Activated naive CD4-positive, alpha-beta T cell treated with anti-CD3 and anti-CD28 coated beads, Interleukin-2, amount 50 U/mL, for 72 hours (primary cell): ENCODE measurements at places on chromosomes 3 and 15.

GRCh38 chr3:13888576-13888975, 8.7 kb upstream of the WNT7A start:
- no peak for DNase-seq

DNA sequence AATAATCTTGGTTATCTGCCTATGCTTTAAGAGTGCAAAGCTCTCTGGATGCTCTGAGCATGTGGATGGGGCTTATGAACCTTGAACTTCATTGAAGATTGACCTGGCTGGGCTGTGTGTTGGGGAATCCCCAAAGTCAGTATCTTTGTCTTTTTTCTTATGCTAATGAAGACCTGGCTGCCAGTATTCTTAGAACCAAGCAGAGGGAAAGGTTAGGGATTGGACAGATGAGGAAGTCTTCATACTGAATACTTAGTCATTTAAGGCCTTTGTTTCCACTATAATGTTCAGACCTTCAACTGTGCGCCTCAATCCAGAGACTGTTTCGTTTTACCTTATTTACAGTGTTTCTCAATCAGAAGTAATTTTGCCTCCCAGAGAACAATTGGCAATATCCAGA, 42.5 kb upstream of the CMTM7 start:
- DNase-seq = no peak

DNA sequence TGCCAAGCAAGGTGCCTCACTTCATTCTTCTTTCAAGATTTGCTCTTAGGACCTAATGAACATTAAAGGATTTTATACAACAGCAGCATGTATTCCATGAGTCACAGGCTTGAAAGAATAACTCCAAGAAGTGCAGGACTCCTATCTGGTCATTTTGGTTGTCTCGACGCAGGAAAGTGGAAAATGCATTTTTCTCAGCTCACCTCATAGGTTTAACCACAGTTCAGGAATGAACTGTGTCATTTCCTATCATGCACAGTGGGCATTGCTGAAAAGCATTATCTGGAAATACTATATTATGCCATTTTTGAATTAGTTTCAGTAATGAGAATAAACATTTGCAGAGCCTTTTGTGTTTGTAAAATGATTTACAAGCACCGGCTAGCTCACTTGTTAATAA, 98.7 kb upstream of the BFSP2 start:
- no peak for DNase-seq

DNA sequence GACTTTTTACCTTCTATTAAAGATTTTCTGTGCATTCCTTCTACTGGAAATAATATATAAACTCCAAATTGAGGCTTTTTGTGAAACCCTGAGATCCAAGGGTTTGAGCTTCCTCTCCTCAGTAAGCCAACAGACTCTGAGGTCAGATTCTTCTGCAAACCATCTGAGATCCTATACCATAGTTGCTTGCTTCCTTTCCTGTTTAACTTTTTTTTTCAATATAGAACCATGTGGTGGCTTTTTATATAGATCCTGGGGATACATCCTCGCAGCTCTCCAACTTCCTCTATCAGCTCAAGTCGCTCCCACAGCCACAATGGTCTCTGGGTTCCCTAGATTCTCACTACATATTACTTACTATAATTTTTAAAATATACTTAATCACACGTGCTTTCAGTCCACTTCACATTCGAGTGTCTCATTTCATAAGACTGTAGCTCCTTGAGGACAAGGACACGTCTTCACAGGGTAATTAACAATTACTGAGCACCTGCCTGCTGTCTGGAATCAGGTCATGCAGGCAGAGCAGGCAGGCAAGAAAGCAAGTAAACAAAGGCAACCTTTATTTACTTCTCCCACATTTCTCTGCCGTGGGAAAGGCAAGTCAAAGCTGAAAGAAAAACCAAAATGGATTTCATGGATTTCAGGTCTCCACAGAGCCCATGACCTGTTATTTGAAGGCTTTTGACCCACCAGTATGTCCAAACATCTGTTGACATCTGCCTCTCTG, 941.5 kb downstream of the FHIT start:
- no peak for DNase-seq

- no peak for DNase-seq
Measured at GRCh38 chr15:51203797-51204196, 109.1 kb upstream of the TNFAIP8L3 start.

- DNase-seq = no peak
Measured at GRCh38 chr3:124540550-124541211, 189.6 kb upstream of the UMPS start.

DNA sequence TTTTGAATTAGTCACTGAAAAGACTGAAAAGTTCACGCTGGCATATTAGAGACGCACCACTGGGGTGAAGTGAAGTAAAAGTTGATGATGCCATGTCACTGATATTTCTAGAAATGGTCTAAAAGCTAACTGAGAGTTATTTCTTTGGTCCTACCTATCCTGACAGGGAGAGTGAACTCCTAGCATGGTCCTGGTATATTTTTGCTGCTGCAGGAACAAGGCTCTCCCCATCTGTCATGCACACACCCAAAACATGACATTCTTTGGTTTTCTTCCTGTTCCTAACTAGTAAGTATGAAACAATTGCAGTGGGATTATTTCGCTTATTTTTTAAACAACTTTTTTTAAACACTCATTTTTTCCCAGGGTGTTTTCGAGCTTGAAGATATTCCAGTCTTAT, 466.7 kb downstream of the ERC2 start:
- no peak for DNase-seq

DNA sequence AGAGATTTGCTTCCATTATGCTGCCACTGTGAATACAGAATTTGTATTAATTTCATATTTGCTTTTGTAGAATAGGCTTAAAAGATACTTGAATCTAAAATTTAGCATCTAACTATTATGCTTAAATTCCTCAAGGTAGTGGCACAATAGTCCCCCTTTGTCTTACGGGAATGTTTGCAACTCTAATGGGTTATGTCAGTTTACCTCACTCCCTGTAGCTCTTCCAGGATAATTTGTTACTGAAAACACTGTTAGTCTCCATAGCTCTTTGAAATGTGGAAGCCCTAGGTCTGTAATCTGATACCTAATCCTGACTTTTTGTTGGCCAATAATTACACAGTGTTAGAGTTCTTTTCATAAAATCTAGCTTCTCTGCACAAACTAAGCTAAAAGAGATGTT, 433.4 kb downstream of the PYDC2 start:
- no peak for DNase-seq

DNA sequence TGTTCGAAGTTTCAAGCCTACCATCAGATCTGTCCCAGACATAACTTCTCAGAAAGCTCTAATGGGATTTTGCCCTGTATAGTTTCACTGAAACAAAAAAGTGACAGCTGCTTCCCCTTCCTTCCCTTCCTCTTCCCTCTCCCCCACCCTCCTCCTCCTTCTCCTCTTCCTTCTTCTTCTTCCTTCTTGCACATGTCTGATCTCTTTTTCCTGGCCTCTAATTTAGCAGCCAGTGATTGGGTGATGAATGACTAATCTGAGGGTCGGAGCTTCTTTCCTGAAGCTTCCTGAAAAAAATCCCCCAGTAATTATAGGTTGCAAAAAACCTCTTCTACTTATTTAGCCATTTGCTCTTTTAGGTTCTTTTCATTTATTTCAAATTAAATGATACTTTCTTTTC, 168.7 kb downstream of the POTEB3 start:
- DNase-seq = no peak

DNA sequence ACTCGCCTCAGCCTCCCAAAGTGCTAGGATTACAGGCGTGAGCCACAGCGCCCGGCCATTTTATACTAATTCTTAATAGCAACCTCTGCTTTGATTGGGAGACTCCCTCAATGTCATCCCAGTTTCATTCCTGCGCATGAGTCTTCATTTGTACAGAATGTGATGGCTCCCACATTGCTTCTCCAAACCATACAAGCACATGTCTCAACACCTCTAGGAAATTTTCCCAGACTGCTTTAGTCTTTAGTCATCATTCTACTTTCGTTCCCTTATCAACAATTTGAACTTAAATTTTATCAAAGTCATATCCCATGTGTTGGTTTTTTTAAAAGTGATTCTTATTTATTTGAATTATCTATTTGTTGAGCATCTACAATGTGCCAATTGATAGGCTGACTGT, 58.1 kb downstream of the SNX4 start:
- DNase-seq = no peak

DNA sequence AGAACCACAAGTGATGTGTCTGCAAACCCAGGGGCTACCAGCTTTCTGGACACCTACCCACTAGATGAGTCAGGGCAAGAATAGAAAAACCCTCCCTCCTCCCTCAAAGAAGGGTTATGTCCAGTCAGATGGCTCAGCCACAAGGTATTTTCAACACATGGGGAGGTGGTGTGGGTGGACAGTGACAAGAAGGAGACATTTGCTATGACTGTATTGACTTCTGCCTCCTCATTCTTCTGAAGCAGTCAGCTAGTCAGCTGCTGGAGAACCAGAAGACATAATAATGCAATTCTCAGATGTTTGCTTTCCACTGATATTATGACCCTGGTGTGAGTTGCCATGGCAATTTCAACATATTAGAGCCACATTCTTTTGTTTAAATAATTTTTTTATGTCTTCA, 66.7 kb upstream of the GOLGA8B start:
- DNase-seq = no peak

DNA sequence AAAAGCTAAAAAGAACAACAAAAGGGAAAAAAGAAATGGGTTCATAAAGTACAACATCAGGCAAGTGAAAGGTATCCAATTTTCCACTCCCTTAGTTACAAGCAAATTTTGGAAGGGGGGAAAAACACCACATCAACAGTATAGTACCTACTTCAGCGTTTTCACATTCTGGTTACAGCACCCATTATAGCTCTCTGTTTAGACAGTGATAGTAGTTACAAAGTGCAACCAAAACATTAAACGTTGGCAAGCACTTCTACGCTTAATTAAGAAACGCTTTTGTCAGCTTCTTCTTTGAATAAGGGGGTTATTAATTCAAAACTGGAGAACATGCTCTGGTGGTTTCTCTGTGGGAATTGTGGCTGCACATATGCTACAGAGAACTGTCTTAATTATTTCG, 180.2 kb downstream of the VPS13C start:
- no peak for DNase-seq

GRCh38 chr3:177221744-177222143, 24.5 kb upstream of the TBL1XR1 start:
- no peak for DNase-seq

DNA sequence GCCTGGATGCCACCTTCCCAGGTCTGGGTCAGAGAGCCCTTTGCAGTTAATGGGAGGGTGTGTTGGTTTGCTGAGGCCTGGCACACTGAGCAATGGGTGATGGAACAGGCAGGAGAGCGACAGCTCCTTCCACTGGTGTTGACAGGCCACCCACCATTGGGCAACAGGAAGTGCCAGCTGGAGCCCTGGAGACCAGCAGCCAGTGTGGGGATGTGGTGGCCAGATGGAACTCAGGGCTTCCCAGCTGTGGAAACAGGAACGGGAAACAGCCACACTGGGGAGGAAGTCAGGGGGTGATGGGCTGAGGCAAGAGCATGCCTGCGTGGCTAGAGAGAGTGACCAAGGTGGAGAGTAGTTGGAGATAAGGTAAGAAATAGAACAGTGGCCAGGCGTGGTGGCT, 9.3 kb downstream of the PSTPIP1 start:
- DNase-seq = no peak

- no peak for DNase-seq
Measured at GRCh38 chr3:12401208-12401607, 83.1 kb upstream of the TSEN2 start.

GRCh38 chr3:72179107-72179464, 394.1 kb upstream of the PROK2 start:
- no peak for DNase-seq

- no peak for DNase-seq
Measured at GRCh38 chr15:99613887-99614647, 48.3 kb downstream of the MEF2A start.

GRCh38 chr3:166864473-166865467, 515.3 kb downstream of the ZBBX start:
- DNase-seq = no peak

- no peak for DNase-seq
Measured at GRCh38 chr3:193330555-193331204, 47.9 kb downstream of the ATP13A5 start.

- DNase-seq = no peak
Measured at GRCh38 chr3:55567121-55567520, 80.0 kb upstream of the WNT5A start.

DNA sequence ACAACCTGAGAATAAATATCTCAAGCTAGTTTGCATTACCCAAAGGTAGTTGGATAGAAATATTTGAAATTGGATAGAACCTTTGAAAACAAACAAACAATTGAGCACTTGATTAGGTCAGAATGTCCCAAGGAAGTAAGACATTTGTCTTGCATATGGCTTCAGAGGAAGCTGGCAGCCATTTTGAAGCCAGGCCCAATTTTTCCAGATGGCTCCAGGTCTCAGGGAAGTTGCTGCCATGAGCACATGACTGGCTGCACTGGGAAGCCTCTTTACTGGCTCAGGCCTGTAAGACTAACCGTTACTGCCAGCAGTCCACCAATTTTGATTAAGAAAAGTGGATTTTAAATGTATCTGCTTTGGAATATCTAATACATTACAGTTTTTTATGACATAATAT, 448.9 kb upstream of the DPH6 start:
- DNase-seq = no peak
